GM13977 (cell line): ENCODE measurements at places on chromosomes 3 and 15.
A peak's percentile ranks its signal among the peaks of the same experiment; 100 is the strongest.

GRCh38 chr3:72230774-72231379 lies 445.9 kb upstream of the PROK2 start:
- DNase-seq, result no peak

DNA sequence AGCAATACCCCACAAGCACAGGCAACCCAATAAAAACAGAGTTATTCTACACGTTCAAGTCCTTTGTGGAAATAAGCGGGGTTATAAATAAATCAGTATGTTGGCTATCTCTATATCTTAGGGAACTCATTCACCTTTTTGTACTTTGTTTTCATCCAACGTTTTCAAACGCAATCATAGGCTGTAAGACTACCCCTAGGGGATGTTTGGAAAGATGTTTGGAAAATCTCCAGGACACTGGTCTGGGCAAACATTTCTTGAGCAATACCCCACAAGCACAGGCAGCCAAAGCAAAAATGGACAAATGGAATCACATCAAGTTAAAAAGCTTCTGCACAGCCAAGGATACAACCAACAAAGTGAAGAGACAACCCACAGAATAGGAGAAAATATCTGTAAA lies 70.1 kb downstream of the CLDN11 start:
- no peak for DNase-seq

- no peak for DNase-seq
These were observed 25.5 kb downstream of the TMEM41A start for GRCh38 chr3:185473290-185473815.

GRCh38 chr3:63051920-63052319 lies 176.7 kb upstream of the CADPS start:
- no peak for DNase-seq

DNA sequence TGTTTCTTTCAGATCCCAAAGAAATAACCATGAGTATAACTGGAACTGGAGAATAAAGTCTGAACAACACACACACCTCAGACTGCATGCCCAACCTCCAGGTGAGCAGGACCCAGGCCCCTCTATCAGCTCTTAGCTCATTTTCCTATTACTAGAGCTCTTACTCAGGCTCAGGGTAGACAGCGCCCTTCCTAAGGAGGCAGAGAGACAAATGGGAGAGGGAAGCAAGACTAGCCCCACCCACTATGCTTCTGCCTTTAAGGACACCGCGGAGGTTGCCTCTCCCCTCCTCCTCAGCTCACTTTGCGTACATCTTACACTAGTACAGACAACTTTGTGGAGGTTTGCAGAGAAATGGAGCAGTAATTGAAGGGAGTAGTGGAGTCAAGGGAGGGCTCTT lies 44.0 kb upstream of the GLCE start:
- no peak for DNase-seq

DNA sequence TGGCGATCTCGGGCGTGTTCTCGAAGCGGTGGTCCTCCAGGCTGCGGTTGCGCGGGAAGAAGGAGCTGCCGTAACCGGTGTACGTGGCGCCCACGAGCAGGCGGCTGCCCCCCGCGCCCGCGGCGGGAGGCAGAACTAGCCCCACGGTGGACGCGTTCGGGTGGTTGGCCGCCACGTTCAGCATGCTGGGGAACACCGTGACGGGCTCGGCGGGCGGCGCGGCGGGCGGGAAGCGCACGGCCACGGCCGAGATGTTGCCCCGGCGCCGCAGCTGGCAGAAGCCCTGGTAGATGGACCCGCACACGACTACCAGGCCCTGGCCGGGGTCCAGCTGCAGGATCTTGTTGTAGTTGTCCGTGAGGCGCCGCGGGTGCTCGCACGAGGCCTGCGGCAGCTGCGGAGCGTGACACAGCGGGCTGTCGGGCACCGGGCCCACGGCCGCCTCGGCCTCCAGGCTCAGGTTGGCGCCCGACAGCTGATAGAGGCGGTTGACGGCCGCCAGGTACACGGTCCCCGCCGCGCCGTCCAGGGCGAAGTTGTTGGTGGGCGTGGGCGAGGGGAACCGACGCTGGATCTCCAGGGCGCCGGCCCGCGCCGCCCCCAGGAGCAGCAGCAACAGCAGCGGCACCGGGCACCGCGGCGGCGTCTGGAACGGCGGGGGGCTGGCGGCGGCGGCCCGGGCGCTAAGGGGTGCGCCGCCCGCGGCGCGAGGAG lies 397 bp downstream of the PLXND1 start:
- DNase-seq, result peak; percentile 75

DNA sequence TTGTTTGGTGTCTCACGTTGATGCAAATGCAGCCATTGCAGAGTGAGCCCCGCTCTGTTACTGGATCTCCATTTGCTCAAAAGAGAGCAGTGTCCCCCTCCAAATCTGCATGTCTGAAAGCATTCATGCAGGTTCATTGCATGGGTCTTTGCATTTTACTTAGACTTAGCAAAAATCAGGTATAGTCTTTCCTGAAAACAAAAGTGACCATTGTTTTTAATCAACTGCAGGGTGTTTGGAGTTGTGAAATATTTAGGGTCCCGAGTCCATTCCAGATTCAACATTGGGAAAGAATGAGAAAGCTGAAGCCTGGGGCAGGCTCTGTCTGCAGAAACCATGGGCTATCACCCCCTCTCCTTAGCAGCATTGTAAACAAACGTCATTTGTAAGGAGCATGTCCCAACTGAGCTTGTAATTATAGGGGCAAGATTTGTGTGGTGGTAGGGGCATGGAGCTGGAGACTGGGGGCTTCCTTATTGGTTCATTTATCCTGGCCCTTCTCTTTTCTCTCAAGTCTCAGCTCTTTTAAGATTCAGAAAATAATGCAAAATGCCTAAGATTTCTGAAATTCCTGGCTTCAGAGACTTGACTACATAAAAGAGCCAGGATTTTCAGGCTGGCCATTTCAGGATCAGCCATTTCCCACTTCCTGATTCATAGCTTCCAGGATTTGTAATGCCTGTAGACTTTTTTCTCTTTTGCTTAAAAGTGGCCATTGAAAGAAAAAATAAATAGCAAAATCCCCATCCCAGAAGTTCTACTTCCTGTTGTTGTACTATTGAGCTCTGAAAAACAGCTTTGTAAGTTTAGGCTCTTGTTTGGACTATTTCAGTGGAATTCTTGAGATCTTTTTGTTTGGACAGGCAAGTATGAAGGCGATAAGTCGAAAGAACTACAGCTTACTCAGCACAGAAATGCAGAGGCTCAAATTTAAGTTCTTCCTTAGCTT lies 23.0 kb downstream of the IGF1R start:
- no peak for DNase-seq

- DNase-seq, result no peak
These were observed 95.7 kb upstream of the C3orf80 start for GRCh38 chr3:160129459-160130061.

DNA sequence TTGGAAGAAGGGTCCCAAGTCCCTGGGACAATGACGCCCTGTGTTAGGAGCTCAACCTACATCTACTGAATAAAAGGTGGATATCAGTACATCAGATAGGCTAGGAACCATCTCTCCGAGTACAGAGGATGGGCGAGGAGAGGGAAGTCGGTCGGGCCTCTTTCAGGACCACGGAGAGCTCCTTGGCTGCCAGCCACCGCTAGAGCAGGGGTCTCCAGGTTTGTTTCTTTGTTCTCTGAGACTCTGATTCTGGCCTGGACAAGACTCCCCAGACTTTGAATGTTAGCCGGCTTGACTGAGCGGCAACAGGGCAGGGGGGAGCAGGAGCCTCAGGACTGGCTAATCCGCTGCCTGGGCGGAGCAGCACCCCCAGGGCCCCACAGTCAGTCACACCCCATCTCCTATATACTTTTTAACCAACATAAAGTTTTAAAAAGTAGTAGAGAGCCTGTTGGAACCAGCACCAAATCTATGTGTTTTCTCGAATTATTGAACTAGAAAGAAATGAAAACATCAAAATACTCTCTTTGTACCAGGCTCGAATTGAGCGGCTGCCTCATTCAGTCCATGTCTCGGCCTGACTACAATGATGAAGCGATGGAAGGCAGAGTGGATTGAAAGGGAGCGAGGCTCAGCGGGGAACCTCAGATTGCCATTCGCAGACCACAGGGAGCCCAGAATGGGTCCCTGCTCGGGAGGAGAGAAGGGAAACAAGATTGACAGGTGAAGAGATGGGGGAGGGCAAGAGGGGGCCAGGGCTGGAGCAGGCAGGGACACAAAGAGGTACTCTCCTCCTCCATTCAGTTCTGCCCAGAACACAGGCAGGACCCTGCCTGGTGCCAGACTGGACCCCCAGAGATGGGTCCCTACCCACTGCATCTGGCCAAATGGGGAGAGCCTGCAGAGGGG lies 131.6 kb downstream of the TPRA1 start:
- DNase-seq, result peak; percentile 60

- no peak for DNase-seq
These were observed 66.3 kb upstream of the DCBLD2 start for GRCh38 chr3:98967758-98968157.

DNA sequence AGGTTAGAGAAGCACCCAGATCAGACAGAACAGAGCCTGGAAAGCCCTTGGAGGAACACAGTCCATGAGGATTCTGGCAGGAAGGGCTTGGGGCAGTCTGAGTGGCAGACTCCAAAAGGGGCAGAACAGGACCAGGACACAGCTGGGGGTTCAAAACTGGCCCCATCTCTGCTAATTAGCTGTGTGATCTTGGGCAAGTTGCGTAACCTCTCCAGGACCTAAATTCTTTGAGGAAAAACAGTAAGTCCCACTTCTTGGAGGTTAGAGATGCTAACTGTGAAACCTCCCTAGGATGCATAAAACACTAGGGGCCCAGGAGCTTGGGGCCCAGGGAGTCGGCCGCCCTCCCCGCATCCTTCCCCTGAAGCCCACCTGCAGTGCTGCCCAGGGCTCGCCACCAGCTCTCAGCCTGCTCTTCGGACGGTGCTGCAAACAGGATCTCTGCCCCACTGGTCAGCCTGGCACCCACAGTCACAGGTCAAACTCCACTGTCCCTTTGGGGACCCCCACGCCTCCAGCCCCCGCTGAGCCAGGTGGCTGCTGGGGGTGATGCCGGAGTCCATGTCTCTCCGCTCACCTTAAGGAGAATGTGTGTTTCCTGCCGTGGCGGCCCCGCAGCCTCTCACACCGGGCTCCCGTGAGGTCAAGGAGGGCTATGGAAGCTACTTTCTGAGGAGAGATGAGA lies 12.0 kb downstream of the PLA2G4B start:
- no peak for DNase-seq

GRCh38 chr3:70880421-70880820 lies 568.0 kb upstream of the MDFIC2 start:
- DNase-seq, result no peak

GRCh38 chr15:25054329-25054728 lies 99.5 kb downstream of the SNRPN start:
- DNase-seq, result no peak

- DNase-seq, result no peak
These were observed 167.8 kb upstream of the TLE3 start for GRCh38 chr15:70265466-70265978.

DNA sequence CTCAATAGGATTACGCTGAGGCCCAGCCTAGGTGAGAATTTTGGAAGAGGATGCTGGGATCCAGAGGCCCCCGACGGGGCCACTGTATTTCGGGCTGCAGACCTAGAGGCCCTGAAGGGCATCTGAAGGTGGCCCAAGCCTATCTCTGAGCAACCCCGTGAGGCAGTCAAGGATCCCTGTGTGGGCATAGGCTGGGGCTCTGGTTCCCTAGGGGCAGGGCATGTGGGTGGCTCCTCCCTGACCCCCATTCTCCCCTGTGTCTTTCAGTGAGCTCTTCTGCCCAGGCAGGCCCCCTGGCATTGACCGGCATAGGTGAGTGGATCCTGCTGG lies 216.0 kb downstream of the SNRPN start:
- no peak for DNase-seq

- DNase-seq, result no peak
These were observed 98.8 kb downstream of the XXYLT1 start for GRCh38 chr3:195172039-195172684.
